ENCODE measurements at places on chromosomes 2 and 18. TPM values are rescaled to one million over a fixed set of nuclear protein-coding genes. Genes with fewer than 3 reads are reported as not detected.

DNA sequence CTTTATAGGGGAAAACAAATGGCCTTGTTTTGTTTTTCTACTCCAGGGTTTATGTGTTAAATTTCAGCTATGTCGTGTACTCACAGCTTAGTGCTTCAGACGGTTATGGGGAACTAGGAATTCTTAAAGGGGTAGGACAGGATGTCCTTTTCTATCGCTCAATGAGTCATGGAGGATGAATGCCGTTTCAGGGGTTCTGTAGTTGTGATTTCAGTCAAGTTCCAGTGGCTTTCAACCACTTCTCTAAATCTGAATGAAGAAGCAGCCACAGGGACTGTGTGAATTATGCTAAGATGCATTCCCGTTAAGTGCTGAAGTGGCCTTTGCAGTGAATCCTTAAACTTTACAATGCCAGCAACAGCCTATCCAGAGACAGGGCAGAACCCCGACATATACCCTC is 1231.7 kb upstream of the ZEB2 start:
- no peak for DNase-seq

DNA sequence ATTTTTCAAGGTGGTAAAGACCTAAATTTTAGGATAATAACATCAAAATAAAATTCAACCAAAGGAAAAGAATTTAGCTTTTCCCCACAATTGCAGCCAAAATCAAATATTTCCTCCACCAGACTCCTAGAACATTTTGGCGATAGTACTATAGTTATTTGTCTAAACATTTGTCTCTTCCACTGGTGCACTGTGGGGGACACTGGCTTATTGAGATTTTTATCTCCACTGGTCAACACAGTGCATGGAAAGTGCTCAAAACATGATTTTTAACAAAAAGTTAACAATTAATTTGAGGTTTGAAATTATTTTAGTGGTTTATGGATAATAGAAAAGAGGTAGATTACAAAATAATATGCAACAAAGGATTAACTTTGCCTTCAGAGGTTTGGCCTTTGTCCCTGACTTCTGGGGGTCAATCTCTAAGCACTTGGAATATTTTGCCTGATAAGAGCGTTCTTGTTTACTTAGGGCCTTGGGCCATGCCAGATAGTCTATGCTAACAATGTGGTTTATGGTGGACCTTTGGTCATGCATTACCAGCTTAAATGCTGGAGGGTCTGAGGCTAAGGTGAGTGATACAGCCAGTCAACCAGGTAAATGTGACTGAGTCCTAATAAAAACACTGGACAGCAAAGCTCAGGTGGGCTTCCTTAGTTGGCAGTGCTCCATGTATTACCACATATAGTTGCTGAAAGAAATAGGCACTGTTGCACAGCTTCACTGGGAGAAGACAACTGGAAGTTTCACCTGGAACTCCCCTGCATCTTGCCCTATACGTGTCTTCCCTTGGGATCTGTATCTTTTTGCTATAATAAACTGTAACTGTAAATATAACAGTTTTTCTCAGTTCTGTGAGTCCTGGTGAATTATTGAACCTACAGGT is 67.2 kb upstream of the SATB2 start:
- no peak for DNase-seq

- DNase-seq, result peak; percentile 83
Observed at GRCh38 chr2:70141212-70141901, 49.5 kb downstream of the C2orf42 start.

Gene CROCC2
- not detected for total RNA-seq

Gene IL1R1
- 0.04 TPM for total RNA-seq

Gene TUBA3D
- not detected for total RNA-seq

Measured in H7 (cell line).